ENCODE measurements at places on chromosomes 2 and 18.

DNA sequence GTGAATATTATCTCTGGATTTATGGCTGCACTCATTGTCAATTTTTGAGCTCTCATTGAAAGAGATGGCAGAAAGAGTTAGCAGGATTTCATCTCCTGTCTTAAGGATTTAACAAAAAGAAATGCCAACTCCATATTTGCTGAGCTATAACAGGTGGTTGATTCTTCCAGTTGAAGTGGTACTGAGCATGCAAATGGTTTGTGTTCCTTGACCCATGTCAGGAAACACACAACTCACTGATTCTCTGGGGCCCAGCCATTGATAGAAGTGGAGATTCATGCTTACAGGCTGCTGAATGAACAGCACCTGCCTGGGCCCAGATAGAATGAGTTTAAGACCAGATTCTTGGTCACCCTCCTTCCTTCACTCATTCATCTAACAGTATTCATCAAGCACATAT is 128.8 kb downstream of the CERS6 start:
- DNase-seq: no peak

- DNase-seq: no peak
Observed at GRCh38 chr2:45260946-45261345, 251.7 kb upstream of the SIX2 start.

DNA sequence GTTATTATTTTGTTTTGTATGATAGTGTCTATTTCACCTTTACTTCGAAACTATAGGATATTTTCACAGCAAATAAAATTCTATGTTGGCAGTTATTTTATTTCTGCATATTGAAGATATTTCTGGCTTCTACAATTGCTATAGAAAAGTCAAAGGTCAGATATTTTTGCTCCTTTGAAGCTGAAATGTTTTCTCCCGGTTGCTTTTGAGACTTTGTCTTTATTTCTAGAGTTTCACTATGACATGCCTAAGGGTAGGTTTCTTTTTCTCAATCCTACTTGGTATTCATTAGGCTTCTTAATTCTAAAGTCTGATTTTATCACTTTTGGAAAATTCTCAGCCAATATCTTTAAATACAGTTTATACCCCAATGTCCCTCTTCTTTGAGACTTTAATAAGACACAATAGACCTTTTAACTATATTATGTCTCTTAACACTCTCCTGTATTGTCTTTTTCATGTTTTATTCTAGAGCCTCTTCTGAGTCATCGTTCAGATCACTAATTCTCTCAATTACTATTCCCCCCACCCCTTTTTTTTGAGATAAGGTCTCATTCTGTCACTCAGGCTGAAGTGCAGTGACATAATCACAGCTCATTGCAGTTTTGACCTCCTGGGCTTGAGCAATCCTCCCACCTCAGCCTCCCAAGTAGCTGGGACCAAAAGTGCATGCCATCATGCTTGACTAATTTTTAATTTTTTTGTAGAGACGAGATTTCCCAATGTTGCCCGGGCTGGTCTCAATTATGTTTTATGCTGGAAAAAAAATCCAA is 50.5 kb downstream of the USP37 start:
- DNase-seq: no peak

DNA sequence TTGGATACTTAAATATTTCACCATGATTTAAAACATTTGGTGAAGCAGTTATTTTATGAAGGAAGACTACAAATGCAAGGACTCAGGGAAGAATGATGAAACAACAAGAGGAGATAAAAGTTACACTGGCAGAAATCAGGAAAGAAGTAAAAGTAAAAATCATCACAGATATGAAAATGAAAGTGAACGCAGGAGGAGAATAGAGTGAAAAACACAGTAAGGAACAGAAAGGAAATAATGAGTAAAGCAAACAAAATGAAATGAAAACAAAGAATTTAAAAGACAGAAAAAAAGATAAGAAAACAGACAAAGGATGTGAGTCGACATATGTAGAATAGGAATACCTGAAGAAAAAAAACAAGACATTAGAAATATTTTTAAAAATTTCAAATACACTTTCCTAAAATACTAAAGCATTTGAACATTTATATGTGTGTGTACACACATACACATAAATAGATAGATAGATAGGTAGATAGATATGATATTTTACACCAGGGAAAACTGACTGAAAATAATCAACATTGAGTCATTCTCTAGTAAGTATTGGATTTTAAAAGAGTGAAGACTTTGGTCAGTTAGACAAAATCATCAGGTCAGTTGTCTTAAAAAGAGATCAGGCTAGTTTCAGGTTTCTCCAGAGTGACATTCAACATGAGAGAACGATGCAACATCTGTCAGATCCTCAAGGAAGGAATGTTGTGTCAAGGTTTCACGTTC is 12.1 kb upstream of the KDSR start:
- no peak for DNase-seq

DNA sequence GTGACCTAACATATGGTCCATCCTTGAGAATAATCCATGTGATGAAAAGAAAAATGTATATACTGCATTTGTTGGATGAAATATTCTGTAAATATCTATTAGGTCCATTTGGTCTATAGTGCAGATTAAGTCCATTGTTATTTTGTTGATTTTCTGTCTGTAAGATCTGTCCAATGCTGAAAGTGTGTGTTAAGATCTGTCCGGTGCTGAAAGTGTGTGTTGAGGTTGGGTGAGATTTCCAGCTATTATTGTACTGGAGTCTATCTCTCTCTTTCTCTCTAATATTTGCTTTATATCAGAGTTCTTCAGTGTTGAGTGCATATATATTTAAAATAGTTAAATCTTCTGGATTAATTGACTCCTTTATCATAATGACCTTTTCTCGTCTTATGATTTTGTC is 828.8 kb upstream of the CRIM1 start:
- no peak for DNase-seq

GRCh38 chr2:199581408-199581807 is 123.7 kb upstream of the SATB2 start:
- DNase-seq: no peak

GRCh38 chr18:657311-658000 is at the start of gene TYMS:
Gene TYMS (plus strand): TSS chr18:657653. CDS start chr18:657743, 90 bp downstream.
- peak; percentile 33 for DNase-seq

DNA sequence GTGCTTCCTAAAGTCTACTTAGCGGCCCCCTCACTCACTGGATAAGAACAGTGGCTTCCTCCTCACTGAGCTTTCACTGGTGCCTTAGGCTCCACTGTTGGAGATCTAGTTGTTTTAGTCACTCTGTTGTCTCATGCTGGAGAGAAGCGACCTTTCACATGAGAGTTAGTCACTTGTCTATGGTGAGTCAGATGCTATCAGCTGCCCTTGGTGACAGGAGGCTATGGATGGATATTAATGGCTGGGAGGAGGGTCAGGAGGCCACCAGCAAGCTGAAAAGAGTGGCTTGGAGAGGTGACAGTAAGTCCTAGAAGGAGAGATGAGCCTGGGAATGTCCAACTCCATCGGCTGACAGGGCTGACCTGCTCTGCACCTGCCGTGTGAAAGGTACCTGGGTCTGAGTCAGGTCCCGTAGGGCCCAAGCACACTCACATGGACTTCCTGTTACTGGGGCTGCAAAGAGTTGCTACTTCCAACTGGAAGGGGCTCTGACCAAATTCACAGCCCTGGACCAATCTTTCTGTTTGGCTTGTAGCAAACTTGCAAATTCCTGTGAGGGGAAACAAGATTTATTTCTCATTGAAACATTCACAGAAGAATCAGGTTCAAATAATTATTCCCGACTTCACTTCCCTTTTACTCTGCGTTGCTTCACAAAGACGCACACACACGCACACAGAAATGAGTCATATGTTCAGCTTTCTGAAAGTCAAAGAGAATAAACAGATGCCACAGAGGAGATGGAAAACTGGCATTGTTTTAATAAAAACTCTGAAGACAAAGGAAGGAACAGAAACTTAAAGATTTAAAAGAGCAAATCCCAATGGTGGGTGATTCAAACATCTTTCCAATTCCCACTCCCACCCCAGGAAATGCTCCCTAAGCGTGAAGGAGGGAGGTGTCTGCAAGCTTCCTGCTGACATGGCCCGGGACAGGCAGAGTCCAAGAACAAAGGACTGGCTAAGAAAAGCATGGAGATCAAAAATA is 203.5 kb upstream of the TWIST2 start:
- DNase-seq: no peak

- DNase-seq: no peak
Observed at GRCh38 chr2:1328684-1329083, 84.6 kb upstream of the TPO start.

GRCh38 chr18:49399003-49399402 is 61.4 kb downstream of the DYM start:
- no peak for DNase-seq

DNA sequence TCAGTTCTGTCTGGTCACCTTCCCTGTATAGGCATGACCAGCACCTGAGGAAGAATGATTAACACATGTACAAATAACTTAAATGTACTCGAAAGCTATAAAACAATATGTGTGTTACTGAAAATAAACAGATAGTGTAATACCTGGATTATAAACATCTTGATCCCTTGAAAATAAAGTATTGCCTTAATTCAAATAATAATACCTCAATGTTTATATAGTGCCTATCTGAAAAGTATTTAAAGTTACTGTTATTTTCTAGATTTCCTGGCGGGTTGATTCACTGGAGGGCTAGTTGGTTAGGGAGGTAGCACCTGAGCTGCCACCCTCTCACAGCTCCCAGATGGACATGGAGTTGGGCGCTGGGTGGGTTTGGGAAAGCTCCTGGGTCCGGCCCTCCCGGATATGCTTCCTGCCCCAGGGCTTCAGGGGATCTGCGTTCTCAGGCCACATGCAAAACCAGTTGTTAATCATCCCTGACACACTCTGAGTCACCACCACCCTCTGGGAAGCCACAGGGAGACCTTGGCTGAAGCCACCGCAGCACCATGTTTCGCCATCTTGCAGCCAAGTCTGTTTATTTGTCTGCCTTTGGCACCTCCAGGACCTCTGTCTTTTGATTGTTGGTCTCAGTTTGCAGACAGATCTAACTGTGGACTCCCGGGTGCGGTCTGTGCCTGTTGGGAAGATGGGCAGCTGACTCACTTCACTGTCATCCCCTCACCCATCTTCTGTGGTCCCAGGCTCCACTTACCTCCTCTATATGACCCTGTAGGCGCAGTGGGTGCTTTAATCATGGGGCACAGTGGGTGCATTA is 35.3 kb downstream of the RAB31 start:
- DNase-seq: no peak

- DNase-seq: no peak
Observed at GRCh38 chr18:27604583-27604982, 419.5 kb upstream of the CHST9 start.

DNA sequence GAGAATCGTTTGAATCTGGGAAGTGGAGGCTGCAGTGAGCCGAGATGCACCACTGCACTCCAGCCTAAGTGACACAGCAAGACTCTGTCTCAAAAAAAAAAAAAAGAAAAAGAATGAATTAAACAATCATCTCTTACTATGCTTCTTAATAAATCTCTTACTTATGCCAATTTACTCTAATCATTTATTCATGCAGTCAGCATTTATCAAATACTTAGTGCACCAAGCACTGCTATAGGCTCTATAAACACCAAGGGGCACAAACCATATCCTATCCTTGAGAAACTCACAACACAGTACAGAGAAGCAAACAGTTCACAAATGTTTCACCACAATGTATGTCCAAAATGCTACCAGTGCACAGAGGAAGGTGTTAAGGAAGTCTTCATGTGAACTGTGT is 189.4 kb downstream of the PDE11A start:
- DNase-seq: no peak

DNA sequence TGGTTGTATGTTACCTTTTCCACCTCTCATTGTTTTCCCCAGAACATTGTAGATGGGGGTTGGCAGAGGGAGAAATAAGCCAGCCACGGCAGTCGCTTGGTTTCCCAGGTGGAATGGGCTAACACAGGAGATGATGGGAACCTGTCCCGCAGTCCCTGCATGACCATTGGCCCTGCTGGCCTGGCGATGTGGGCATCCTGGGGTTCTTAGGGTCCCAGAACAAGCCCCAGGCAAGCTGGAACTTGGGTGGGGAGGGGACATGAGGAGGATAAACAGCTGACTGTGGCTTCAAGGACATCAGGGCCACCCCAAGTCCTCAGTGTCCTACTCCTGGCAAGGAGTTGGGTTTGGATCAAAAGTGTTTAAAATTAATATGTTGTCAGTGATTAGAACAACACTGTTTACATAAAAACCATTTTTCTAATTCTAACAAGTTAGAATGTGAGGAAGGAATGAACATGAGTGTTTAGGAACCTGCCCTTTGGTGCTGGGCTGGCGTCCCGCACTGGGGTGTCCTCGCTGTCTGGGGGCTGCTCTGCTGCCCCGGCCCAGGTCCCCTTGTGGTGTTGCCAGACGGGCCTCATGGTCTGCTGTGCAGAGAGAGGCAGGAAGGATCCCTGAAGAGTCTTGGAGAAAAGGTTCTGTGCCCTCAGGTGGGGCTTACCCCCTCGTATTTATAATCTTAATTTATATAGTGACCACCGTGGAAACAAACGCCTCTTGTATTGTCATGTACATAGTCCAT is 95.1 kb downstream of the USP40 start:
- no peak for DNase-seq

- DNase-seq: no peak
Observed at GRCh38 chr2:231332388-231332787, 63.1 kb upstream of the B3GNT7 start.
